ENCODE measurements at places on chromosomes 11 and 22.

GRCh38 chr11:35122308-35122707 is 16.7 kb upstream of the CD44 start:
- no peak for DNase-seq

- DNase-seq = no peak
Observed at GRCh38 chr11:1225386-1226225, 2.7 kb downstream of the MUC5B start.

GRCh38 chr11:104657083-104657482 is 241.2 kb downstream of the CASP12 start:
- no peak for DNase-seq

GRCh38 chr11:120306519-120307242 is 18.4 kb upstream of the TLCD5 start:
- DNase-seq = peak; percentile 96

DNA sequence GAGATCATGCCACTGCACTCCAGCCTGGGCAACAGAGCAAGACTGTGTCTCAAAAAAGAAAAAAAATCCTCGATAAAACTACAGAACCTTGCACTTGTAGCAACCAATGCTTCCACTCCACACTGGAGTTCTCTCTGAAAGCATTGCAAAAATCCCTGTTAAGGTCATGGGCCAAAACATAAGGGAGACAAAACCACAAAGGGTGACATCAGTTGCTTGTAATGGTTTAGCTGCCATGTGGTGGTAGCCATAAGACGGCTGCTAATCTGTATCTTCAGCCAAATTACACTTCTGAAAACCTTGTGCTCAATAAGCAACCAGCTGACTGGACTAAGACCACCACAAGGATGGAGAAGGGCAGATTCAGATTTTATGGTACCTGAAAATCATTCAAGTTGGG is 20.6 kb upstream of the TPH1 start:
- no peak for DNase-seq

GRCh38 chr11:119903389-119903788 is 174.4 kb upstream of the NECTIN1 start:
- DNase-seq = no peak

DNA sequence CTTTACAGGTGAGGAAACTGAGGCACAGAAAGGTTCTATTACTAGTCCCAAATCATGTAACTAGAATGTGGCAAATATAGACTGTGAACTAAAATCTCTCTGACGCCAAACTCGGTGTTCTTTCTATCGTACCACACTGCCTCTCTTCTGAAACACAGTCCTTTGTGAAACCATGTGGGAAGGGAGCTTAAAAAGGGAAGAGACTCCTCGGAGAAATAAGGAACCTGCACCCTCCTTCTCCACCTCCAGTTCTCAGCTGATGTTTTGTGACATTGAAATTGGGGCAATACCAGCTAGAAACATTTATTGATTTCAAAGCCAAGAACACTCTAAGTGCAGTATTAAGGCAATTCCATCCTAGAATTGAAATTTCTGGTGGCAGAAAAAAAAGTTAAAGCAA is 76.4 kb upstream of the DRD2 start:
- no peak for DNase-seq

DNA sequence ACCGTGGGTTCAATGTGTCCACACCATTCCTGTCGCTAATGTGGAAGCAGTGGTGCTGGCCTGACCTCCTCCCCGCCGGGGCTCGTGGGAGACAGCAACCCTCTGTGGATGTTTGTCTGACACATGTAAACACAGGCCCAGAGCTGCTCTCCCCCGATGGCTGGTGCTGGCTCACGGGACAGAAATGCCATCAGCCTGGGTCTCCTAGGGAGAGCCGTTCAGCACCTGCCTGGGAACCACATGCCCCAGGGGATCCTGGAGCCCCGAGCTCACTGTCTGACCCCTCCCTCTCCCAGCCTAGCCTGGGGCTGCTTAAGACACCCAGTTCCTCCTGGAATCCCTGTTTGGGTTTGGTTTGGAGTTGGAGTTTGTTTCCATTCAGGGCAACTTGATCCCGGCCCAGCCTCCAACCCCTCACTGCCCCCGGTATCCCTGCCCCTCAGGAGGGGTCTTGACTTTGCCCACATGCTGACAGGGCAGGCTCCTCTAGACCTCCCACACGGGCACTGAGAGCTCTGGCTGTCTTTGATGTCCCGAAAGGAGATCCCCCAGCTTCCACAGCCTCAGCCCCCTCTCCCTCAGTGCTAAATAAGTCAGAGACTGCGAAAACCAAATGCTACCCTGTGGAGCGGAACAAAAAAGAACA is 50.9 kb upstream of the WNT11 start:
- no peak for DNase-seq

- DNase-seq = peak; percentile 55
Observed at GRCh38 chr22:41198027-41198580, 7.0 kb upstream of the L3MBTL2 start.

DNA sequence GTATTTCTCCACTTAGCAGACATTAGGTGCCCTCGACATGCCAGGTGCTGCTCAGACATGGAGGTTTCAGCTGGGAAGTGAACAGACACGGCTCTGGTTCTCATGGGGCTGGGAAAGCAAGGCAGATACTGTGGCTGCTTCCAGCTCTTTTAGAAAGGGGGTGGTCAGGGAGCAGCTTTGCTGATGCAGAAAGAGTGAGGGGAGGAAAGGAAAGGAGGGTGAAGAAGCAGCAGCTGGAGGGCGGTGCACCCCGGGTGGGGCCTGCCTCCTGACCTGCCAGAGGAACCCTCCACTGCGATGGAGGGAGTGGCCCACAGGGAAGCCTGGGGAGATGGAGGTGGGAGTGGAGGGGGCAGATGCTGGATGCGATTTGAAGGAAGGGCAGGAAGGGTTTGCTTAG is 76.8 kb downstream of the MORC2 start:
- DNase-seq = no peak

DNA sequence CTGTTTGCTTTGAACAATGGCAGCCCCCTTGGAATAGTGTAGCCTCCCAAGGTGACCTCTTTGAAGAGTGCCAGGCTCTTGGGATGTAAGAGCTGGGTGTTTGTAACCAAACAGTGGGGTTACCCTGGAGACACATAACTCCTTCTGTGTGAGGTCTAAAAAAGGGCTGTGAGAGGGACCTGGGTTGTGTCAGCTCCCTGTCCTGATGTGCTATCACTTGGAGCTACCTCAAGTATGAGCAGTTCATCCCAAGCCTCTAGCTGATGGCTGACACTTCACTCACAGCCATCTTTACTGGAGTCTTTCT is 40.2 kb downstream of the TSPAN18 start:
- DNase-seq = no peak

DNA sequence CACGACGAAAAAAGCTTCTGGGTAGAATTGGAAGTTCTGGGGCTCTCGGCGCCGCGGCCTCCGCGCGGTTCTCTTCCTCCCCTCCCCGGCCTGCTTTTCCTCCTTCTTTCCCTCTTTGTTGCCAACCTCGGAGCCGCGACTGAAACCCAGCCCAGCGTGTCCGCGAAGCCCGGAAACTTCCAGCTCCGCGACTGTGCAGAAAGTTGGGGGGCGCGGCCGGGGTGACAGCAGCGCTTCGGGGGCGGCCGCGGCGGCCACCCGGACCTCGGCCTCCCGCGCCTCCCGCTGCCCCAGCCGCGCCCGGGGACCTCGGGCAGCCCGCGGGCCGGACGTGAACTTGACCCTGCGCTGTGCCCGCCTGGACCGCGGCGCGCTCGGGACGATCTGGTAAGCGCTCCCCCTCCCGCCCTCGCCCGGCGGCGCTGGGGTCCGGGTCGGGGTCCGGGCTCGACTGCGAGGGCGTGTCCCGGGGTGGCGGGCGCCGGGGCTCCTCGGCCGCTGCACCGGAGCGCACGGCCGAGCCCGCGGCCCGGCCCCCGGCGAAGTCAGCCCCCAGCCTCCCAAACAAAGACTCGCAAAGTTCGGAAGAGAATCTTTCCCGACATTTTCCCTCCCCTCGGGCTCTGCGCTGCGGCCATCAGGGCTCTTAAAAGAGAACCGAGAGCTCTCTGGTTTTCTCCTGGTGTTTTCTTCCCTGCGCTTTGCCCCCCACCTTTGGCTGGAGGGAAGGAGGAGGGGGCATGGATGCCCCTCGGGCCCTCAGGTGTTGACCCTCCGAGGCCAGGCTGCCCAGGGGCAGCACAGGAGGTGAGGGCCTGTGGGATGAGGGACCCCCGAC is 67.9 kb upstream of the WNT7B start:
- DNase-seq = peak; percentile 58

DNA sequence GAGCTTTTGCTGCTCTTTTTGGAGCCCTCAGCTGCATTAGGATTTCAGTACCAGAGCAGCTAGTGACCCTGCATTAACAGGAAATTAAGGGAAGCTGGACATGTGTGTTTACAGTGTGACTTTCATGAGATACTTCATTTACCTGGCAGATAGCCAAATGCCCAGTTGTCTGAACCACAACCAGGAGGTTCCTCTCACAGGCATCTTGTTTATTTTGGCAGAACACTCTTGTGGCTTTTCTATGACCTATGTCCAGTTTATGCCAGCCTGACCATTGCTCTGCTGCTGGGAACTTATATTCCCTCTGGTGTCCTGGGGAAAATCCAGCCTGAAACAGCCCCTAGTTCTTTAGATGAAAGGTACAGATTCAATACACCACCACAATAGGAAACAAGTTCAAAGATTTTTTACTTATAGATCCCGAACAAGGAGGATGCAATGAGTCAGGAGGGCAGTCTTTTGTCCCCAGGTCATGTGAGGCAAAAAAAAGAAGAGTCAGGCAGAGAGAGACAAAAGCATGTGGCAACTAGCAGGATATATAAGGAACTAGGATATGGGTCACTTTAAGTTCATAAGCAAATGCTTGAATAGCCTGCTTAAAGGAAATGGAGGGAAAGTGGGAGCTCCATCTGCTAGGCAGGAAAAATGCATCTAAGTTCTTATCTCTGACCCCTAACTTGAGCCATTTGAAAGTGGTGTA is 379.3 kb downstream of the INSC start:
- peak; percentile 1 for DNase-seq

- no peak for DNase-seq
Observed at GRCh38 chr11:2591805-2592204, 108.0 kb downstream of the KCNQ1OT1 start.

DNA sequence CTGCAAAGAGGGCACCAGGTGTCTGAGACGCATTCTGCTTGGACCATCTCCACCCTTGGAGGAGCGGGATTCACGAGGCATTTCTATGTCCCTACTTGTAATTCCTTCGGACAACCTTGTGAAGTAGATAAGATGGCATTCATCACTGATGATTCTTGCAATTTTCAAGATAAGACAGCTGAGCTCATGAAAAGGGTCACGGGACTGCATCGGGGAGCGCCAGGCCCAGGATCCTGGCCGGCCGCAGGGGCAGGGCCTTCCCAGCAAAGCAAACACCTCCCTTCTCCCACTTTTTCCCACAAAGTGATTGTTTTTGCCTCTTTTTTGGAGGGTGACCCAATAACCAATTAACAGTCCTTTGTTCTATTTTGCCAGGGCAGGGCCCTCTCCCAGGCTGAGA is 8.4 kb downstream of the LIF start:
- no peak for DNase-seq

GRCh38 chr11:64037027-64037634 is 1.4 kb downstream of the FLRT1 start:
- no peak for DNase-seq

GRCh38 chr11:122977470-122978298 is 4.0 kb downstream of the BSX start:
- DNase-seq = no peak

DNA sequence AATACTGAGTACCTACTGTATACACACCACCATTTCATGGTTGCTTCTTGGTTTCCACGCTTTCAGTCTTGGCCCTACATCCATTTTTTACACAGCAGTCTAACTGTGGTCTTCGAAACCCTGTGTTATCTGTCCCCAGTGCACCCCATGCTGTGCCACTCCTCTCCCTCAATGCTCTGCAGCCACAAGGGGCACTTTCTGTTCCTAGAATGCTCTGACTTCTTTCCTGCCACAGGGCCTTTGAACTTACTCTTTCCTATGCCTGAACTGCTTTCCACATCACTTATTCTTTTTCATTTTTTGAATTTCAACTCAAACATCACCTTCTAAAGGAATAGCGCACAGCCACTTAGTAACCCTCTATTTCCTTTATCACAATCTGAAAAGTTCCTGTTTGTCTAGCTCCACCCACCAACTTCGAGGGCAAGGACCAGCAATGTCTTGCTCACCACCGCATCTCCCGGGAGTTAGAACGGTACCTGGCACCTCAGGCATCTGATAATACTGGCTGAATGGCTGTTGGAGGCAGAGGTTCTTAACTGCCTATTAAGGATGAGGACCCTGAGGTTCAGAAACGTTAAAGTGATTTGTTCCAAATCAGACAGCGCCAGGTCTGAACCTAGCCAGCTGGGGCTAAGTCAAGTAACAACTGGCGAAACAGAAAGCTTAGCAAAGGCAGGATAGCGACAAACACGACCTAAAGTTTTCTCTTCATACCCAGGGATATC is 568 bp downstream of the ALG8 start:
- DNase-seq = peak; percentile 70

DNA sequence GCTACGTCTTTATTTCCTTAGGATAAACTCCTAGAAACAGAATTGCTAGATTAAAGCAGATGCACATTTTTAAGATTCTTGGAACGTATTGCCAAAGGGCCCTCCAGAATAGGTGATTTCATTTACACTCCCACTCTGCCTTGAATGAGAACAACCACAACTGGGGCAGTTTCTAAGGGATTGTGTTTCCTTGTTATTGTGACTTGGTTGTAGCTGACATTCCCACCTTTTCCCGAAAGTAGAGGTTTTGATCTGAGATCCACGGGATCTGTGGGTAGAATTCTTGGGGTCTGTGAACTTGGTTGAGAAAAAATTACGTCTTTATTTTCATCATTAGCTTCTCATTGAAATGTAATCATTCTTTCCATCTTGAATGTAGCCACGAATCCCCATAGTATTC is 21.5 kb downstream of the LRRC32 start:
- DNase-seq = no peak

GRCh38 chr22:49705216-49705971 is 122.3 kb downstream of the BRD1 start:
- no peak for DNase-seq

- peak; percentile 45 for DNase-seq
Observed at GRCh38 chr11:35419184-35419829, at the start of gene SLC1A2. TSS of gene SLC1A2 (minus strand) at chr11:35419558. CDS start at chr11:35418966, 592 bp downstream.

DNA sequence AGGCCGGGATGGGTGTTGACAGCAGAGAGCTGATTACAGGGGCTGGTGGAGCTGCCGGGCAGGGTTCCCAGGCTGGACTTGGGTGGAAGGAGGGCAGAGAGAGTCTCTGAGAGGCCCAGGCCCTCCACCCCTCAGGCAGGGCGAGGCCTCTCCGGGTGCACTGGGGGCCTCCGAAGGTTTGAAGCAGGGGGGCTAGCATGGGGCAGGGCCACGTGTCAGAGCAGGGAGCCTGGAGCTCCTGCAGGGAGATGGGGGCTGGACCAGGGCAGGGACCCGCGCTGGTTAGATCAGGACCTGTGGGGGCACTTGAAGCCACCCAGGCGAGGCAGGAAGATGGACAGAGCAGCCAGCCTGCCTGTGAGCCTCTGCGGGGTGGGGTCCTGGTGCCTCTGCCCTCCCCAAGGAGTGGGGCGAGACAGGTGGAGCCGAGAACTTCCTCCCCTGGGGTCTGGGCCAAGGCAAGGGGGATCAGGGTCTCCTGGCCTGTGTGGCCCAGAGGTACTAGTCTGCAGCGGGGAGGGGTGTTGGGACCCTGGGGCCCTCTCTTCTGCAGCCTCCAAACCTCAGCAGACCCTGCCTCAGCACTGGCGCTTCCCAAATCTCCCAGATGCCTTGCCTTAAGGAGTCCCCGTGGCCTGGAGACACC is 911 bp downstream of the PANX2 start:
- DNase-seq = no peak

Measured in ELR (cell line).